ENCODE measurements at places on chromosomes 4 and X. TPM values are rescaled to one million over a fixed set of nuclear protein-coding genes. Genes with fewer than 3 reads are reported as not detected.

DNA sequence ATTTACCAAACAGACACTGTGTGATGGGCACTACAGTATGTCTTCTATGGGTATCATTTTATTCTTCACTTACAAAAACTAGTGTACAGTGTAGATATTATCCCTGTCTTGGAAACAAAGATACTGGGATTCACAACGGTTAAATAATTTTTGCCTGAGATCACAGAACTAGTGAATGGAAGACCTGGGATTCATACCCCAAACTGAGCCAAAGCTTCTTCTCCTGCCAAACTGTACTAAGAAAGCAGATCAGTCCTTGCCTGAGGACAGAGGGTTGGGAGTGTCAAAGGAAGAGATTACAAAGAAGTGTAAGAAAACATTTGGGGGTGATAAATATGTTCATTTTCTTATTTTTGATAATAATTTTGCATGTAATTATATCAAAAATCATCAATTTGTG lies 43.1 kb downstream of the PPA2 start:
- no peak for DNase-seq

GRCh38 chrX:153789654-153790053 lies 4.5 kb downstream of the IDH3G start:
- DNase-seq, result no peak

DNA sequence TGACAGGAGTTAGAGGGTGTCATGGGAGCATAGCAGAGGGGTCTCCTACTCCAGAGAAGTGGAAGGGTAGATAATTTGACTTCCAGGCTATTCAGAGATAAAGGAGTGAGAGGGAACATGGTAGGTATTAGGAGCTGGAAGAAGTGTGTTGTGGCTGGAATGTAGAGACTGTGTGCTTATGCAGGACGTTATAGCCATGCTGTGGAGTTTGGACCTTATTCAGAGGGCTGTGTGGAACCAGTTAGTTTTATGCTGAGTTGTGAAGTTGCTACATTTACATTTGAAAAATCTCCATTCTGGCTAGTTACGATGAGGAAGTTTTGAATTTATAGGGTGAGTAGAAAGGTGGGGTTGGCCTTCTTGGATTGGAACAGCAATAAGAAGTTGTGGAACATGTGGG lies 67.5 kb downstream of the FIP1L1 start:
- no peak for DNase-seq

The CHRDL1 gene
- 17.8 TPM for total RNA-seq

Data from progenitor cell of endocrine pancreas (in vitro differentiated cells).